GM13976 (cell line): ENCODE measurements at places on chromosomes 2 and 18.
A peak's percentile ranks its signal among the peaks of the same experiment; 100 is the strongest.

GRCh38 chr2:136246086-136246669, 128.2 kb upstream of the CXCR4 start:
- peak; percentile 53 for DNase-seq

DNA sequence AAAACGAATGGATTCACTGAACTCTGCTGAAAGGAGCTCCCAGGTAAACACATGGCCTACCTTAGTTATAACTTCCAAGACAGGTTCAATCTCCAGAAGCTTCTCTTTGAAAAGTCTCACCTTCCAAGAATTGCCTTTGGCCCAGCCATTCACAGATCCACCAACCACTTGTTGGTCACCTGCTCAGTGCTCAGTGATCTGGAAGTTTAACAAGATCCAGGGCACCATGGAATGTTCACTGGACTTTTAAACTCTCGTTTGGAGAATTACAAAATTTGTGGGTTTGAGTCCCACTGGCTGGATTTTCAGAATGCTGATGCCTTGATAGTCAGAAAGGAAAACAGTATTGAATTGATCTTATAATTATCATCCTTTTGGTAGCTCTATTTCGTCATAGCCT, 9.4 kb downstream of the GPR39 start:
- no peak for DNase-seq

GRCh38 chr18:74397572-74397971, 59.5 kb downstream of the DIPK1C start:
- DNase-seq = no peak

- no peak for DNase-seq
Measured at GRCh38 chr2:37583867-37584266, 87.6 kb downstream of the CDC42EP3 start.

DNA sequence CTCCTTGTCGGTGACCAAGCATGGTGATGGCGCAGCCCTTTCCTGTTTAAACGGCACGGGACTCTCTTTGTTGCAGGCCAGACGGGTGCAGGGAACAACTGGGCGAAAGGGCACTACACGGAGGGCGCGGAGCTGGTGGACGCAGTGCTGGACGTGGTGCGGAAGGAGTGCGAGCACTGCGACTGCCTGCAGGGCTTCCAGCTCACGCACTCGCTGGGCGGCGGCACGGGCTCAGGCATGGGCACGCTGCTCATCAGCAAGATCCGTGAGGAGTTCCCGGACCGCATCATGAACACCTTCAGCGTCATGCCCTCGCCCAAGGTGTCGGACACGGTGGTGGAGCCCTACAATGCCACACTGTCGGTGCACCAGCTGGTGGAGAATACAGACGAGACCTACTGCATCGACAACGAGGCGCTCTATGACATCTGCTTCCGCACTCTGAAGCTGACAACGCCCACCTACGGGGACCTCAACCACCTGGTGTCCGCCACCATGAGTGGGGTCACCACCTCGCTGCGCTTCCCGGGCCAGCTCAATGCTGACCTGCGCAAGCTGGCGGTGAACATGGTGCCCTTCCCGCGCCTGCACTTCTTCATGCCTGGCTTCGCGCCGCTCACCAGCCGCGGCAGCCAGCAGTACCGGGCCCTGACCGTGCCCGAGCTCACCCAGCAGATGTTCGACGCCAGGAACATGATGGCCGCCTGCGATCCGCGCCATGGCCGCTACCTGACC, 17.1 kb downstream of the TUBB6 start:
- no peak for DNase-seq

DNA sequence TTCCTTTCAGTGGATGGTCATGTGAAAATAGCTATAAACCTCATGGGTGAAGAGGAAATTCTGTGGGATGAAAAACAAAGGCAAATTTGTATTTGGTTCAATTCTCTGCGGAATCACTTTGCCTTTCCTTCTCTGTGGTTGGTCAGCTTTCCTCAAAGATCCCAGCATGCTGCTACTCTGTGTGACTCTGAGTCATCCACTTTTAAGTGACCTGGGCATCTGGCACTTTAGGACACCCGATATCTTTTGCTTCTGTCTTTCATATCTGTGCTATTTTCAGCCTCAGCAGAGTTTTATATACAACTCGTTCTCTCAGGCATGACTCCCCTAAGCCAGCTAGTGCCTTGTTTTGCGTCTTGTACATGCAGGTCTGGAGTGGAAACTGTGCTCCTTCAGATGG, 217.0 kb upstream of the PIEZO2 start:
- DNase-seq = no peak

DNA sequence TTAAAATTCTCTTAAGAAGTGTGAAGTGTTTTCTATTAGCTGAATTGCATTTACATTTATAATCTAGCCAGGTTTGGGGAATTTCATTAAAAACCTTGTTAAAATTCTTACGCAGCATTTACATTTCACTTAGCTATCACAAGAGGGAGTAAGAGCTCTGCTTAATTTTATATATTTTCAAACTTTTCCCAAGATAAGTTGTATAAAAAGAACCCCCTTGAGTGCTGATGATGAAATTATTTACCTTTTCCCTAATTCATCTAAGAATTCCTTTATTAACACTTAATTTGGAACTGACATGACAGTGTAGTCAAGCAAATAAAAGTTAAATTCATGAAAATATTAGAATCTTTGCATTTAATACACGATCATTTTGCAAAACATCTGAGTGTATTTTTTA, 54.2 kb upstream of the ZSWIM2 start:
- DNase-seq = no peak

- no peak for DNase-seq
Measured at GRCh38 chr2:101409699-101410098, 22.4 kb upstream of the CREG2 start.

DNA sequence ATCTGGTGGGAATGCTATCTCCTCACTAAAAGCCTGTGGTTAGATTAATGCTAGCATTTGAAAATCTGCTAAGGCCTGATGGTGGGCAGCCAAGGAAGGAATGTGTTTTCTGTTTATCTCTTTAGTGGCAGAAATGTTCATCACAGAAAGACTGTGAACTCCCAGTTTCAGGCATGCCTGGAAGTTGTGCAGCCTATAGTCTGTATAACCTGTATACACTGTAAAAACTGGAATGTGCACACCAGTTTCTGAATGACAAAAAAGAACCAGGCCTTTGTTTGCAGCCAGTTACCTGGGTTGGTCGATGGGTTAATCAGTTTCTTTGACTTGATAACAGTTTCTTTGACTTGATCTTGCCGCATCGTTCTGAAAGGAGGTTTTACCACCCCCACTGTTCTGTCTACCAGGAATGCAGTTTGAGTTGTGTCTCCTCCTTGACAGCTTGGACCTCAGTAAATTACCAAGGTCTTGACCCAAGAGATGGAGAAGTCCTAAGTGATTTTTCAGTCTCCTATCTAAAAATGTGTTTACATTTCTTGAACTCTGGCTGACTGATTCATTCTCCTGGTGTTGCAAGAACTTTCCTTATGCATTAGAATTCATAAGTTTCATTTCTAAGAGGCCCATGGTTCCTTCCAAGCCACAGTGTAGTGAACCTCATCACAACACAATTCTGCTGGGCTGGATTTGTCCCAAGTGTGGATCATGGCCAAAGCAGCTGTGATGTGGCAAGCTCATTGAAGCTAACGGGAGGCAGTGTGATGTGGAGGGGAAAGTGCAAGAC, 62.2 kb downstream of the KIAA2012 start:
- DNase-seq = no peak

- DNase-seq = peak; percentile 31
Measured at GRCh38 chr2:36511858-36512603, 85.9 kb downstream of the FEZ2 start.

GRCh38 chr2:76678383-76679024, 843.7 kb downstream of the LRRTM4 start:
- no peak for DNase-seq

GRCh38 chr18:9189491-9189890, 52.9 kb downstream of the ANKRD12 start:
- DNase-seq = no peak
